ENCODE measurements at places on chromosomes 1 and 21.

GRCh38 chr1:61588736-61589672 is 135.9 kb downstream of the TM2D1 start:
- peak; percentile 89 for DNase-seq

DNA sequence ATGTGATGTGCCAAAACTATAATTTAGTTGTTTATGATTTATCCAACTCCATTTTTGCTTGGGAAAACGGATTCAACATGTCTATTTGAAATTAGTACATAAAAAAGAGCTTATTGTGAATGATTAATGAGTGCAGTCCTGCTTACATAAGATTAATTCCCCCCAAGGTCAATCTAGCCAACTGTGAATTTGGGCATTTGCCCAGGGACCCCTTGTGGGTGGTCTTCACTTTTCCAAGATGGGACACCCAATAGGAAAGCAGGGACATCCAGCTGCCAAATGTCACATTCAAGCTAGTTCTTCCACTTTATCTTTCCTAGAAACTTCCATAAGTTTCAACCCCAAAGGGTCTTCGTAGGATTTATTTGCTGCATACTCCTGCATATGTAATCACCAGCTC is 362.4 kb upstream of the PKN2 start:
- DNase-seq, result no peak

DNA sequence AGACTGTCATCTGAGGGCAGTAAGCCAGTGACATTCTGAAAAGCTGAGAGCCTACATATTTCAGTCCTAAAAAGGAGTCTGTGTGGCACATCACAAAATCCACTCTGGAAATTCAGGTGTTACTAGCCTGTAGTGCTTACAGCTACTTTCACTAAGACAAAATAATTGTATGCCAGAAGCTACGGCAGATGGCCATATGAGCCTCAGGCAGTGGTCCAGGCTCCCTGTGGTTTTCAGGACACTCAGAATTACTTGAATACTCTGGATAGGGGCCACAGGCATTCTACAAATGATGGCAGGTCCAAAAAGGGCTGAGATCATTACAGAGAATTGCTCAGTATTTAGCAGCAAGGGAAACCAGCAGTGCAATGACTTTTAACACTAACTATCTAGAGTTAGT is 527.1 kb downstream of the MRPL39 start:
- DNase-seq, result no peak

- DNase-seq, result no peak
Measured at GRCh38 chr1:31381394-31382294, 8.8 kb upstream of the FABP3 start.

GRCh38 chr1:207944571-207944970 is 33.6 kb upstream of the CD34 start:
- no peak for DNase-seq

DNA sequence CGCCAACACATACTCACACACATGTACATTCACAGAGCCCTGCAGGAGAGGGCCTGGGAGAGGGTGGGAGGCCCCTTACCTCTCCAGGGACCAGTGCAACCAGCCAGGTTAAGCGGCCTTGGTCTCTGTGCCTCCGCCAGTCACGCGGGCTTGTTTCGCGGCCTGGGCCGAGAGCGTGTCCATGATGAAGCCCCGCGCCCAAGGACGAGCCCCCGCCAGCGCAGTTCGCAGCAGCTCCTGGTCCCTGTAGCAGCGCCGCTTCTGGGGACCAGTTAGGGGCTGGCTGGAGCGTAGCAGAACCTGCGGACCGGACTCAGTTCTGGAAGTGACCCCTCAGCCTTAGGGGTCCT is 7.3 kb upstream of the FAM167B start:
- no peak for DNase-seq

GRCh38 chr1:154481053-154481452 is 21.0 kb upstream of the TDRD10 start:
- no peak for DNase-seq

Data from NCI-H2029 treated with DMSO at 0.1 percent for 48 hours (cell line).